Ascending aorta (tissue), 2 donors: ENCODE measurements at places on chromosomes 16 and 17.

DNA sequence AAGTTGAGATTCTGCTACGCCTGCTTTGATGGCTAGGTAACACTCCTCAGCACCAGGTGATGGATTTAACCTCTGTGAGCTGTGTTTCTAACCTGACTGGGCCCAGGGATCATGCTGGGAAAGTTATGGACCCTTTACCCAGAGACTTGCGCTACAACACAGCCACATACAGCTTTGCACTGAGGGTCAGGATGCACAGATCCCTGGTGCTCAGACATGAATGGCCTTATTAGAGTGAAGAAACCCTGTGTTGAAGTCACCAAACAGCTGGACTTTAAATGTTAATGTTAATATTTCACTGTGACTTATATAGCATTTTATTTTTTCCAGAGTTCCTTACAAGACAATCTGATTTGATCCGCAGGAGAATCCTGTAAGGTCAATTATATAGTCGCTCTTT is 114.3 kb downstream of the MSI2 start:
- no peaks in the 10 kb centered on the region for H3K36me3 ChIP-seq
- no peaks in the 10 kb centered on the region for H3K4me1 ChIP-seq
- no peak overlapping the region for H3K27ac ChIP-seq
- DNase-seq: no peak
- H3K27me3 ChIP-seq: no peaks in the 10 kb centered on the region

GRCh38 chr17:40531051-40531991 is 29.9 kb upstream of the TNS4 start:
- H3K27me3 ChIP-seq: no peaks in the 10 kb centered on the region
- H3K4me1 ChIP-seq: no peaks in the 10 kb centered on the region
- no peak for DNase-seq
- no peak overlapping the region for H3K27ac ChIP-seq
- no peaks in the 10 kb centered on the region for H3K36me3 ChIP-seq

DNA sequence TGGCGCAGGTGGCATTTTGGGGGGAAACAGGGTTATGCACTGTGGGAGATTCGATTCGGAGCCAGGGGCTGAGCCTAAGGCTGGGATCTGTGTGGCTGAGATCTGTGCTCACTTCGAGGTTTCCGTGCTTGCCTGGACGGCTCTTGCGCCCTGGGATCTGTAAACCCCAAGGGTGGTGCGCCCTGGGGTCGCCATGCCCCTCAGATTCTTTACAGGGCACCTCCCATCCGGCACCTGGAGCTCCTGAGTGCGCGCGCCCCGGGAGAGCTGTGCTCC is 377 bp downstream of the SLC13A5 start:
- H3K36me3 ChIP-seq: no peaks in the 10 kb centered on the region
- no peaks in the 10 kb centered on the region for H3K4me1 ChIP-seq
- no peak overlapping the region for H3K4me3 ChIP-seq
- peaks cover 16% of the 10 kb centered on the region for H3K27me3 ChIP-seq

DNA sequence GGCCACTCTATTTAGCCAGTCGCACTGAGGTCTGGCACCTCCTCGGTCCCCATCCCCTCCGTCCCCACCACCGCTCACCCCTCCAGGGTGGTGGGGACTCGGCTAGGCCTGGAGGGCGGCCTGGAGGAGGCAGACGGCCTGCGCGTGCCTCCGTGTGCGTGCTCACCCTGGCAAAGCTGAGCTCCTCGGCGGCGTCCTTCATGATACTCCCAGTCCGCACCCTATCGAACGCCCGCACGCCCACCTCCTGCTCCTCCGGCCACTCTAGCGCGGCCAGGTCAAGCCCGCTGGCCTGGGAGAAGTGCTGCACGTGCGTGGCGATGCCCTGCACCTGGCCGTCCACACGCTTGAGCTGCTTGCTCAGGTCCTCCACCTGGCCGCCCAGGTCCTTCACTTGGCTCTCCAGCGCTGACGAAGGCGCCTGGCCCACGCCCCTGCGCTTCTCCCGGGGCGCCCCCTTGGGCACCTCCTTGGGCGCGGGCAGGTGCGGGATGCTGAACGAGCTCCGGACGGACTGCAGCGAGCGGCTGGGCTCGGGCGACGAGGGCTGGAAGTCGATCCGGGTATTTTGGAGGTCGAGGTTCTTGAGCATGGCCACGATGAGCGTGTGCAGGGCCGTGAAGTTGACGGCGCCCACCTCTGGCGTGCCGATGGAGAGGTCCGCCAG is 644 bp downstream of the QRICH2 start:
- DNase-seq: no peak
- H3K36me3 ChIP-seq: peaks cover 47% of the 10 kb centered on the region
- no peaks in the 10 kb centered on the region for H3K4me1 ChIP-seq
- no peak overlapping the region for H3K4me3 ChIP-seq
- H3K27ac ChIP-seq: no peak overlapping the region
